ENCODE measurements at places on chromosomes 7 and 10. TPM values are rescaled to one million over a fixed set of nuclear protein-coding genes. Genes with fewer than 3 reads are reported as not detected.

Gene GPNMB
- 37.8 TPM for total RNA-seq

Gene PRKAR2B
- 6.3 TPM for total RNA-seq

Gene ADAM12
- total RNA-seq, result 2.5 TPM

Gene FLNC
- 8.3 TPM for total RNA-seq

Gene ARL4A
- 107 TPM for total RNA-seq

Gene TAS2R5
- total RNA-seq, result 5.4 TPM

Gene CPED1
- total RNA-seq, result 50.3 TPM

Gene CYP2C9
- total RNA-seq, result 214 TPM

Gene TAS2R60
- not detected for total RNA-seq

Gene GPR26
- not detected for total RNA-seq

Gene ZNF727
- total RNA-seq, result 14.9 TPM

Gene SPDYE1
- not detected for total RNA-seq

Gene LZTS2
- 28.0 TPM for total RNA-seq

DNA sequence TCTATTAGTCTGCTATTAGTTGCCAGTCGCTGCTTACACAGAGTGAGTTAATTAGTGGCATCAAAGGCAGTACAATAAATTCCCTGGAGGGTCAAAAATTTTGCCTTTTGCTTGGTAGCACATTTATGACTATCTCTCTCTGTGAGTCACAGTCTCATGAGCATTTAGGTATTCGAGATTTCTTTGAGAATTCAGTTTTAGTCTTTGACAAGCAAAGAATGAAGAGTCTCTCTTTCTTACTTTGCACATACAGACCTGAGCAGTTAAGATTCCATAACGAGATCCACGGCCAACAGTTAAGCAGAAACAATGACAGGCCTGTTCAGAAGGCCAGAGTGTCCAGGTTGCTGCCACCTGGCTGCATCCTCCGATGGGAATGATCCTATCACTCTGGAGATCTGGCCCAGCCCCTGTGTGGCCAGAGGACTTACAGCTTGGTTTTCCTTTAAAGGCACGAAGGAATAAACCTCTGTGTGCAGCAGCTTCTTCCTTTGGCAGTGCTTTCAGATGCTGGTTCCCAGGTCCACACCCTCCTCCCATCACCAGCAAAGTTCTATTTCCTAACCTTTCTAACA, 80.6 kb downstream of the GLI3 start:
- H3K27ac ChIP-seq, result no peak overlapping the region
- DNase-seq, result no peak
- H3K4me3 ChIP-seq, result no peak overlapping the region
- H3K27me3 ChIP-seq, result no peaks in the 10 kb centered on the region

GRCh38 chr7:141480953-141481352, 70.3 kb upstream of the AGK start:
- H3K4me3 ChIP-seq, result no peak overlapping the region
- no peaks in the 10 kb centered on the region for H3K36me3 ChIP-seq
- H3K4me1 ChIP-seq, result no peaks in the 10 kb centered on the region
- no peaks in the 10 kb centered on the region for H3K27me3 ChIP-seq

GRCh38 chr7:38757931-38758330, 126.8 kb upstream of the AMPH start:
- H3K4me3 ChIP-seq, result no peak overlapping the region
- H3K36me3 ChIP-seq, result peaks cover 16% of the 10 kb centered on the region
- no peaks in the 10 kb centered on the region for H3K4me1 ChIP-seq
- DNase-seq, result no peak
- no peaks in the 10 kb centered on the region for H3K27me3 ChIP-seq

DNA sequence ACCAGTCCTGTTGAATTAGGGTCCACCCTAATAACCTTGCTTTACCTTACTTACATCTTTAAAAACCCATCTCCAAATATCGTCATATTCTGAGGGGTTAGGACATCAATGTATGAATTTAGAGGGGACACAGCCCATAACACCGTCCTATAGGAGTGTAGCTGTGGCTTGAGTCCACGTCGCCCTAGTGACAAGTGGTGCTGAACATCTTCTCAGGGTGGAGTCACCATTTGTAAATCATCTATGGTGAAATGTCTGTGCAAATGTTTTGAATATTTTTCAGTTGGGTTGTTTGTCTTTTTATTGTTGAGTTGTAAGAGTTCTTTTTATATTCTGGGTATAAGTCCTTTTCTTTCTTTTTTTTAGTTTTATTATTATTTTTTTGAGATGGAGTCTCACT, 5.2 kb upstream of the PRAP1 start:
- H3K36me3 ChIP-seq, result no peaks in the 10 kb centered on the region
- DNase-seq, result no peak
- no peak overlapping the region for H3K4me3 ChIP-seq
- no peaks in the 10 kb centered on the region for H3K4me1 ChIP-seq

DNA sequence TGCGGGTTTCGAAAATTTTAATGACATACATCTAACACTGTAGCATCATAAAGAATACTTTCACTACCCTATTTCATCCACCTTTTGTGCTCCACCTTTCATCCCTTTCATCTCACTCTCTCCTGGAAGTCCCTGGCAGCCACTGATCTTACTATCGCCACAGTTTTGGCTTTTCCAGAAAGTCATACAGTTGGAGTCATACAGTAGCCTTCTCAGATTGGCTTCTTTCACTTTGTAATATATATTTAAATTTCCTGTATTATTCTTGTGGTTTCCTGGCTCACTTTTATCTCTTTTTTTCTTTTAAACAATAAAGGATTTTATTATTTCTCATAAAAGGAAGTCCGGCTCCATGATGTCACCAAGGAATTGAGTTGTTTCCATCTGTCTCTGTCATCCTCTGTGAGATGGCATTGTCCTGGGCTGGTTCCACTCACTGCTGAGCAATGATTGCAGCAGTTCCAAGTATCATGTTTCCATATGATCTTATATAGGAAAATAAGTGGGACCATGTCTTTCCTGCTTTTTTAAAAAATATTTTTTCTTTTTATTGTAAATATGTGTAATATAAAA, 626.3 kb downstream of the POM121L12 start:
- H3K27ac ChIP-seq, result no peak overlapping the region
- no peaks in the 10 kb centered on the region for H3K4me1 ChIP-seq
- H3K4me3 ChIP-seq, result no peak overlapping the region
- no peaks in the 10 kb centered on the region for H3K36me3 ChIP-seq
- no peaks in the 10 kb centered on the region for H3K27me3 ChIP-seq

GRCh38 chr7:98286093-98286539, 4.6 kb downstream of the BRI3 start:
- H3K36me3 ChIP-seq, result no peaks in the 10 kb centered on the region
- H3K4me1 ChIP-seq, result peaks cover 30% of the 10 kb centered on the region
- DNase-seq, result no peak
- H3K4me3 ChIP-seq, result no peak overlapping the region
- no peaks in the 10 kb centered on the region for H3K27me3 ChIP-seq
- H3K27ac ChIP-seq, result peak overlapping the region; percentile 97

- no peaks in the 10 kb centered on the region for H3K4me1 ChIP-seq
- no peaks in the 10 kb centered on the region for H3K27me3 ChIP-seq
- H3K36me3 ChIP-seq, result no peaks in the 10 kb centered on the region
- no peak overlapping the region for H3K27ac ChIP-seq
- H3K4me3 ChIP-seq, result no peak overlapping the region
These were observed 80.4 kb downstream of the PPP1R3C start for GRCh38 chr10:91552274-91553095.

DNA sequence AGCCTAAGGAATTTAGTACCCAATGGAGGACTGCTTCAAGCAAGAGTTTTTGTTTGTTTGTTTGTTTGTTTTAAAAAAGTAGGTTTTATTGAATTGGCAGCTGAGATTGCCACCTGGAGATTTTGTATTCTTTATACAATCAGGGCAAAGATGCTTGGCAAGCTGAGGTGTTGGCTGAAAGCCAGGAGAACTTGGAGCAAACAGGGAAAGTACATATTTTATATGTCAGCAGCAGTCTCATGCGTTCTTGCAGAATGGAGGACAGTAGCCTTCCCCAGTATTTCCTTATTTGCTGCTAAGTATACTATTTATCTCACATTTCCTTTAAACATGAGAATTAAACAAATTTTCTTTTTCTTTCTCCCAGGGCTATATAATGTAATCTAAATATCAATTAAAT, 22.6 kb upstream of the ICA1 start:
- no peak for DNase-seq
- no peak overlapping the region for H3K4me3 ChIP-seq
- H3K36me3 ChIP-seq, result no peaks in the 10 kb centered on the region

GRCh38 chr10:369684-370448, 234.6 kb downstream of the ZMYND11 start:
- no peaks in the 10 kb centered on the region for H3K4me1 ChIP-seq
- H3K4me3 ChIP-seq, result no peak overlapping the region
- H3K27me3 ChIP-seq, result no peaks in the 10 kb centered on the region
- H3K27ac ChIP-seq, result no peak overlapping the region
- peaks cover 29% of the 10 kb centered on the region for H3K36me3 ChIP-seq

- H3K27me3 ChIP-seq, result no peaks in the 10 kb centered on the region
- no peak for DNase-seq
- H3K27ac ChIP-seq, result no peak overlapping the region
- H3K4me3 ChIP-seq, result no peak overlapping the region
- peaks cover 12% of the 10 kb centered on the region for H3K4me1 ChIP-seq
These were observed 61.9 kb downstream of the MAD1L1 start for GRCh38 chr7:2170576-2171521.

DNA sequence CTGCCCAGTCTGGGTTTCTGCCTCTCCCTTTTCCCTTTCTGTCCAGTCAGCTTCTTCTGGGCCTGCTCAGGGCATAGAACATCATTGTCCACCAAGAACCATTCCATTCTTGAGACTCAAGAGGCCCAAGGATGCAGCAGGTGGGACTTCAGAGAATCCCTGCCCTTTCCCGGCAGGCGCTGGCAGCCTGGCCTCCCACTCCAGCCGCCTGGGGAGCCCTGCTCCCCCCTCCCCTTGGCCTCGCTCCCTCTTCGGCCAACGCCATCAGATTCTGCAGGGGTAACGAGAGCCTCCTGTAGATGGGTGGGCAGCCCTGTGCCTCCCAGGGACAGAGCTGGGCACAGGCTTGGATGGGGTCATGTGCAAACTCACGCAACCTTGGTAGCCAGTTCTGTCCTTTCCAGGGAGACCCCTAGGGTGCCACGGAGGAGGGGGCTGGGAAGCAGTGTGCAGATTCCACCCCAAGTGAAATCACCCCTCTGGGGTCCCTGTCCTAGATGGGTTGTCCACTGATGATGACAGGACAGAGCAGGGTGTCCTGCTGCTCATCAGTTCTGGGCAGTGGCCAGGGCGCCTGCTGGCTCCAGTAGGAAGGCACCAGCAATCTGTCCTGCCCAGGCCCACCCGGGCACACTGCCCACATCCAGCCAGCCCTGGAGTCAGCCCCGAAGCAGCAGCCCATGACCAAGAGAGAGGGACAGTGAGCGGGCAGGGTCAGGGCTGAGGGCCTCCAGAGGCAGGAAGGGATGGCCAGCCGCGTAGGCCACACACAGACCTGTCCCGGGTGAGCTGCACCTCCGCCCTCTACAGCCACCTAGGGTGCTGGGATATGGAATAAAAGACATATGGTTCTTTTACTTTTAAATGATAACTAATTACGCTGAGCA, 47.7 kb downstream of the RASGEF1A start:
- DNase-seq, result no peak
- H3K4me3 ChIP-seq, result no peak overlapping the region
- no peaks in the 10 kb centered on the region for H3K27me3 ChIP-seq
- H3K27ac ChIP-seq, result no peak overlapping the region
- H3K4me1 ChIP-seq, result no peaks in the 10 kb centered on the region

DNA sequence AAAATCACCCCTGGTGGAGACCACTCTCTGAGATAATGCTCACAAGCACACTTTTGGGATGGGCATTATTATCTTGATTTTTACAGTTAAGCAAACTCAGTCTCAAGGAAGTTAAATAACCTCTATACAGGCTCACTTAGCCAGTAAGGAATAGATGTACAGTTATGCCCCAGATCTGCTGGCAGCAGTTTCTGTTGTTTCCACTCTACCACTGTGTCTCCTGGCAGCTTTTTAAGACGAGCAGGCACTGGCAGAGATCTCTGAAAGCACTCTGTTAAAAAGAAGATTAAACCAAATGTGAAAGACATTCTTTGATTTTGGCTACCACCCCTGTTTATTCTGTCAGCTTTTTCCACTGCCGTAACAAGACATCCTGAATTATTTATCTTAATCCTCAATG, 73.2 kb downstream of the SRI start:
- no peaks in the 10 kb centered on the region for H3K27me3 ChIP-seq
- no peaks in the 10 kb centered on the region for H3K4me1 ChIP-seq
- no peaks in the 10 kb centered on the region for H3K36me3 ChIP-seq
- DNase-seq, result no peak
- H3K27ac ChIP-seq, result no peak overlapping the region
- H3K4me3 ChIP-seq, result no peak overlapping the region

DNA sequence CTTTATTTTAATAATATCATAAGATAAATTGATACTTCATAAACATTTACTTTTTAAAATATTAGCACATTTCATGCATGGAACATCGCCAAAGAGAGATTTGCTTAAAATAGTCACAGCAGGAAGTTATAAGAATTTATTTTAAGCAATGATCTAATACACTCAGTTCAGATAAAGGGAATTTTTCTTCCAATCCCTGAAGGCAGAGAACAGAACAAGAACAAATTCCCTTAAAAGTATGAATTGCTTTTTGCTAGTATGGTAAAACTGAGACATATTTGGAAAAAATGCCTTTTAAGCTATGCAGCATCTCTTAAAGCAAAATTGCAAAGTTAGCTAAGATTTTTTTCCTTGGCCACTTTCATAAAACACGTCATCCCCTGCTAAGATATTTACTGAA, 91.0 kb downstream of the SEMA3D start:
- H3K27ac ChIP-seq, result no peak overlapping the region
- no peaks in the 10 kb centered on the region for H3K4me1 ChIP-seq
- no peak for DNase-seq
- no peaks in the 10 kb centered on the region for H3K27me3 ChIP-seq

DNA sequence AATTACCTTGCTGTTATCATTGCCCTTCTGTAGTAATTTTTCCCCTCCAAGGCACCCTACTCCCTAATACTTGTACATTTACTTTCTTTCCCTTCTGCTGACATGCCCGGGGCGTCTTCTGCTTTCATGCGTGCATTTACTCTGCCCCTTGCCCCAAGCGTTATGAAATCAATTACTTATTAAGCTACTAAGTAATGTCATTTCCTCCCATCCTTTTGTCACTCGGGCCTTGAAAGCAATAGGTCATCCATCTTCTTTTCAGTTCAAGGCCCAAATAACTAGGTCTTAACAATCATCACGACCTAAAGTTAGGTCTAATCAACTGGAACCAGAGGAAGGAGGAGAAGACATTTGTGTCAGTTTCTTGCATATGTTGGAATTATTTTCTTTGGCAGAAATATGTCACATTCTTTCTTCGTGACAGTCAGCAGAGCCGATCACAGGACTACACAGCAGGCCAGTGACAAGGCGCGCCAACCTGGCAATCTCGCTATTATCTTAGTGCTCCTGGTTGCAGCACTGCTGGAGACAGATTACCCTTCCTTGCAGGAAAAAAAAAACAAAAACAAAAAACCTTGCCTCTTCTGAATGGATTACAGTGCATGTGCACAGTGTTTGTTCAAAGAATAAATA, 179.2 kb downstream of the RELN start:
- H3K27me3 ChIP-seq, result no peaks in the 10 kb centered on the region
- H3K4me1 ChIP-seq, result no peaks in the 10 kb centered on the region
- H3K4me3 ChIP-seq, result no peak overlapping the region
- H3K36me3 ChIP-seq, result no peaks in the 10 kb centered on the region
- DNase-seq, result no peak

Data from Peyer's patch (tissue), 4 donors.